Activated CD4-positive, alpha-beta T cell treated with anti-CD3 and anti-CD28 coated beads, Interleukin-2, Interleukin-6, amounts not matched to agents 100 ng/mL and 50 ng/mL, durations not matched to agents 16 hours and 8 hours (primary cell): ENCODE measurements at places on chromosomes 4 and X.

DNA sequence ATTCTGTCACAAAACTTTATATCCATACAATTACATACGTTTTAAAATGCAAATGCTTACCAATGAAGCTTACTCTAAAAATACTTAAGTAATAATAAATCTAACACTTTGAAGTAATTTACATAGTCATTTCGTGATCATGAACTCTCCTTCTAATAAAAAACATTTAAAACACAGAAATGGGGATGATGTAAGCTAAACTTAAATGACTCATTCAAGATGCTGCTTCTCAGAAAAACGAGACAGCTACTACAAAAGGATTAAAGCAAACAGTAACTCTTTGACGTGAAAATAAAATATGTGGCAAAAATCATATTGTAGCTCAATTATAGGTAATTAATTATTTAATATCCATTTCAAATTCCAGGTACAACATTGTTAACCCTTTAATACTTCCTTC is 148.7 kb downstream of the FGF16 start:
- DNase-seq = no peak

GRCh38 chr4:153539422-153539821 is 73.3 kb downstream of the TMEM131L start:
- DNase-seq = no peak

DNA sequence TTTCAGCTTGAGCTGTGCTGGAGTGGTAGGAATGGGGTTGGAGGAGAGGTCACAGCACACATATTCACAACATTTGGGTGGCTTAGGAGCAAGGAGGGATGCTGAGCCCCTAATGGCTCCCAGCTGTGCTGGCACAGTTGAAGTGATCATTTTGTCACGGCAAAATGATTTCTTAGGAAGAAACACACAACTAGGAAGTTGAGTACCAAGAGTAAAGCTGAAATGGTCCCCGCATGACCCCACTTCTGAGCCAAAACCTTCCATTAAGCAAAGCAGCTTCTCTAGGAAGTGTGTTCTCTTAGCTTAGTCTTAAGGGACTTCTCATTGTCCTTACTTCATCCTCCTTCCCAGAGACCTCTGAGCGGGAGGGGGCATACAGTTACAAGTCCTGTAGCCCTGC is 12.6 kb downstream of the CAPN6 start:
- DNase-seq = no peak

DNA sequence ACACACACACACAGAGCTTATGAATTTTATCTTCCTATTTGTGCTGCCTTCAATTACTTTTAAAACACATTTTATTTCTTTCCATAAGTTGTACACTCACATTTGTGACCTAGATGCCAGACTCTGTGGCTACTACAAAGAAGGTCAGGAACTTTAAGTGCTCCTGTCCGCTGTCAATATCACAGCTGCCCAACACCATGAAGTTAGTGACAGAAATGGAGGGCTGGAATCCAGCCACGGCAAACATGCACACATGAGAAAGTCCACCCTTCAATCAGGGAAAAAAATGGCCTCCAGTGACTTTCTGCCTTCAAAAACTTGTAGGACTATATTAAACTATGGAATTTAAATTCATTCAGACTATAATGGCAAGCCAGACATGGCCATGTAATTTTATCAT is 334.4 kb upstream of the FSTL5 start:
- DNase-seq = no peak

GRCh38 chr4:37455301-37456131 is 211.0 kb downstream of the NWD2 start:
- no peak for DNase-seq
